HT1080 (cell line): ENCODE measurements at places on chromosomes 2 and 18. TPM values are rescaled to one million over a fixed set of nuclear protein-coding genes. Genes with fewer than 3 reads are reported as not detected.

Gene HMSD
- not detected in 2 replicates for total RNA-seq

Gene FTCDNL1
- 0.43 and 2.0 TPM in 2 replicates for total RNA-seq

Gene NDC80
- total RNA-seq: 46.1 and 46.9 TPM in 2 replicates

Gene WNT6
- total RNA-seq: not detected in 2 replicates

Gene GKN1
- total RNA-seq: not detected in 2 replicates

Gene SULT1C4
- not detected in 2 replicates for total RNA-seq

Gene LAPTM4A
- 21.3 and 36.6 TPM in 2 replicates for total RNA-seq

Gene CDH20
- 0.05 TPM in 1 of 2 replicates, not detected in the other for total RNA-seq

Gene SFTPB
- total RNA-seq: not detected in 2 replicates

Gene FAM124B
- not detected in 2 replicates for total RNA-seq

Gene NFATC1
- total RNA-seq: 0.10 TPM in 1 of 2 replicates, not detected in the other

Gene C2orf92
- total RNA-seq: 1.0 and 1.7 TPM in 2 replicates

Gene RGPD3
- 0.03 TPM in 2 replicates for total RNA-seq

Gene GALNT3
- total RNA-seq: 0.50 TPM in 1 of 2 replicates, not detected in the other

- DNase-seq: no peak
These were observed 19.4 kb upstream of the NCOA1 start for GRCh38 chr2:24471662-24472061.

GRCh38 chr2:113234721-113235346, 43.9 kb downstream of the PAX8 start:
- no peak for DNase-seq

DNA sequence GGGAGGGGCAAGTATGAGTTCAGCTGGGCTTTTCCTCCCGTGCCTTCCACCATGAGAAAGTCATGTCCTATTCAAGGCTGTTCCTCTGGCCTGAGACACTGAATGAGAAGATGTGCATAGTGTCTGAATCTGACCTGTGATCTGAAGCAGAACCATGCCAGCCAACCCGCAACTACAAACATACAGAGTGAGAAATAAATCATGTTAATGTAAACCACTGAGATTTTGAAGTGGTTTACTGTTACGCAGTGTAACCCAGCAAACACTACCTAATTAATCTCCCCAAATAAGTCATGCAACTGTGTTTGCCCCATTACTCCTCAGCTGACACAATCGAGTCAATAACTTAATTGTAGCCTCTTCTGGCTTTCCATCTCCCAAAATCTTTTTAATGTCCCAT, 49.2 kb downstream of the METTL4 start:
- no peak for DNase-seq

- DNase-seq: no peak
These were observed 221.4 kb downstream of the CMPK2 start for GRCh38 chr2:6644261-6644660.

DNA sequence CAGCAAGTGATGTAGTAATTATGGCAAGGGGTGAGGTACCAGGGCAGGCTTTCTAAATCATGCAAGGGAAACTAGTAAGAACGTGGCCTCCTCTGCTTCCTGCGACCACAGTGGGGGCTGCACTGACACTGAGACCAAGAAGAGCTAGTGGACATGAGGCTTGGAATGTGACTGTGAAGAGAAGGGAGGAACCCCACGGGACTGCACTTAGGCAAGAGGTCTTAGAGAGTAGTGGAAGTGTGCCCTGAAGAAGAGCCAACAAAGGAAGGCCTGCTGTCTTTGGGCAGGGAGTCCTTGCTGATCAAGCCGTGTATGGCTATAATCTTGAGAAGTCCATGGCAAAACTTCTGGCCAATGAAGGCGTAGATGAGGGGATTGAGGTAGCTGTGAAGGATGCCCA, 8.9 kb upstream of the RUFY4 start:
- DNase-seq: no peak

GRCh38 chr2:178630581-178630980, 150.3 kb downstream of the PLEKHA3 start:
- no peak for DNase-seq

- DNase-seq: no peak
These were observed 749 bp downstream of the STK25 start for GRCh38 chr2:241507430-241508239.

GRCh38 chr2:150612957-150613710, 125.7 kb upstream of the RND3 start:
- DNase-seq: no peak

- no peak for DNase-seq
These were observed 839 bp upstream of the GPR148 start for GRCh38 chr2:130728007-130728454.

GRCh38 chr2:120669121-120669952, 66.3 kb upstream of the GLI2 start:
- DNase-seq: peak; percentile 54

DNA sequence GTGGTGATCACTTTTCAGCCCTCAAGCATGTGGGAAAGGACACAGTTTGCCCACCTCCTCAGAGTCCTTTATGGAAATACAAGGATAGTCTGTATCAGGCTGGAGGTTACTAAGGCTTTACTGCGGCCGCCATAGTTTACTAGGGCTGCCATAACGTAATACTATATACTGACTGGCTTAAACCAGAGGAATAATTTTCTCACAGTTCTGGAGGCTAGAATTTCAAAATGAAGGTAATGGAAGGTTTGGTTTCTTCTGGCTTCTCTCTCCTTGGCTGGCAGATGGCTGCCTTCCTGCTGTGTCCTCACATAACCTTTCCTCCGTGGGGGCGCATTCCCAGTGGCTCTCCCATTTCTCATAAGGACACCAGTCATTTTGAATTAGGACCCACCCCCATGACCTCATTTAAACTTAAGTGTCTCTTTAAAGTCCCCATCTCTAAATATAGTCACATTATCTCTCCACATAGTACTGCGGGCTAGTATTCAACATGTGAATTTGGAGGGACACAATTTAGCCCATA, 12.5 kb upstream of the ATIC start:
- DNase-seq: no peak

- DNase-seq: no peak
These were observed 73.8 kb downstream of the TGFA start for GRCh38 chr2:70479816-70480215.

DNA sequence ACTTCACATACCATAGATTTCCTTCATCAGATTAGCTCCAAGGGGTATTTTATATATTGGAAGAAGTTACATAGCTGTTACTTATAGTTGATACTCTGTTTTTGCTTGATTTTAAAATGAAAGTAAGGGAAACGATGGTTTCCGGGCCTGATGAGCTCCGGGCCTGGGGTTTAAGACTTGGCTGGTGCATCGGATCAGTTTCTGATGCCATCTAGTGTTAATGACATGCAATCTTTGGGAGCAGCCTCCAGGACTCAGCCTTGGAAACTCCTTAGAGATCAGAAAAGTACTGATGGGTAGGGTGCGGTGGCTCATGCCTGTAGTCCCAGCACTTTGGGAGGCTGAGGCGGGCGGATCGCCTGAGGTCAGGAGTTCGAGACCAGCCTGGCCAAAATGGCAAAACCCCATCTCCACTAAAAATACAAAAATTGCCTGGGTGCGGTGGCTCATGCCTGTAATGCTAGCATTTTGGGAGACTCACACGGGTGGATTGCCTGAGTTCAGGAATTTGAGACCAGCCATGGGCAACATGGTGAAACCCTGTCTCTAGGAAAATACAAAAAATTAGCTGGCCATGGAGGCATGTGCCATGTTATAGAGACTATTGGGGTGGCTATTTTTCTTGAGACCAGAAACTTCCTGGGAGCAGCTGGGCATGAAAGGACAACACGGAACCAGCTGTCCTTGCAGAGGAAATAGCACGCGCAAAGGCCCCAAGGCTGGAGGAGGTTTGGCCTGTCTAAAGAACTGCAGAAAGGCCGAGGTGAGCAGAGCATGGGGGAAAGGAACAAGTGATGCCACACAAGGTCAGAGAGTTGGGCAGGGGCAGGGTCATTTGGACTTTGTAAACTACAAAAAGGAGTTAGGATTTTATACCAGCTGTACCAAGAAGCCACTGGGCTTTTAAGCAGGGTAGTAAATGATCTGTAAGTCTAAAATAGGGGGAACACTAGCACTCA, 46.9 kb upstream of the CNOT11 start:
- DNase-seq: peak; percentile 87

DNA sequence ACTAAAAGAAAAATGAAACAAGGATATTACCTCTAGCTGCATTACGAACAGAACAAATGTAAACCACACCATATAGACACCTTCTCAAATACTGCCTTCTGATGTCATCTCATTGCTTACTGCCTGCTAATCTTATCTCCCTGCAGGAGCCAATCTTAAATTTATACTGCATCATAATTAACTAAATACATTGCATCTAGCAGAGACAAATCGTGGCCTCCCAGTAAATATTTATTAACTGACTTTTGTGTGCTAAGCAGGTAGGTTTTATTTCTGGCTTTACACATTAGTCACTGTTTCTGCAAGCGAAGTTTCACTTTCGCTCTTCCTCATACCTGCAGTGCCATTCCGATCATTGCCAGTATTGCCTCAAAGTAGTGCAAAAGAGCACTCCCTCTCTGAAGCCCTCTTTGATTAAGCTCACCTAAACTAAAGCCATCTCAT, 67.5 kb downstream of the SPATS2L start:
- DNase-seq: peak; percentile 41

- DNase-seq: no peak
These were observed 122.7 kb upstream of the GCFC2 start for GRCh38 chr2:75833386-75833785.

GRCh38 chr2:193463011-193463410, 1268.3 kb upstream of the TMEFF2 start:
- DNase-seq: no peak

GRCh38 chr18:11956371-11957308, 24.7 kb upstream of the IMPA2 start:
- no peak for DNase-seq

DNA sequence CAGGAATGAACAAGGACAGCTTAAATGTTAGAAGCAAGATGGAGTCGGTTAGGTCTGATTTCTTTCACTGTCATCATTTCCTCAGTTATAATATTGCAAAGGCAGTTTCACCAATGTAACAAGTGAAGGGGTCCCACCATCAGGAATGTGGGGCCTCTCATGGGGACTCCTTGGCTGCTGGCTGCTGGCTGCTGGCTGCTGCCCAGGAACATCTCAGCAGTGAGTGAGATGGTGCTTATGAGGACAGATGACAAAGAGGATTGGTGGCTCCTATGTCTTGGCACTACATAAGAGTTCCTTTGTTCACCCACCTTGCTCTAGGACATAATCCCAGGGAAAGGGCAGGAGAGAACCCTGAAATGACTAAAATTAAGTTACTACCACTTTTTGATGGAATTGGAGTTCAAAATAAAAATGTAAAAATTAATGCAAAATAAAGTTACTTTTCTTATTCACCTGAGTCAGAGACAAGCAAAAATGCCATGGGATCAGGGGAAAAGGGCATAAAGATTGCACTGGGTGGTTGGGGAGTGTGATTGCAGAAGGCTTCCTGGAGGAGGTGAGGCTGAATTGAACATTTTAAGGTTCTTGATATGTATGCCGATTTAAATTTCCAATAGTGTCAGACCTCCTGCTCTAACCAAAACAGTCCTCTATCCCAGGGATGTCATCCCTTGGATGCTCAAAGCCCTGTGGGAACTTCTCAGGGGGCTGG, 23.4 kb downstream of the TMEM177 start:
- no peak for DNase-seq

DNA sequence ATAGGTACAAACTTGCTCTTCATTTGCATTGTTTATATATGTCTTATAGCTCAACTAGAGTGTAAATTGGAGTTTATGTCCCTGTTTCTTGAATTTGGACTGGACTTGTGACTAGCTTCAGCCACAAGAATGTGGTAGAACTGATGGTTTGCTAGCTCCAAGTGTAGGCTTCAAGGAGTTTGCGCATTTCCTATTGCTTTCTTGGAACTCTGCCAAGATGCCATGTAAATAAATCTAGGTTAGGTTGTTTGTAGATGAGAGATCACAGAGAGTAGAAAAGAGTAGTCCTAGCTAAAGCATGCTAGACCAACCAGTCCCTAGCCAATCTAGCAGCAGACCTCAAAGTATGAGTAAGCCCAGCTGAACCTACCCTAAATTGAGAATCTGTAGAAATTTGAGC, 183.0 kb upstream of the CYP26B1 start:
- DNase-seq: no peak

GRCh38 chr2:148044322-148044721, 23.4 kb downstream of the MBD5 start:
- peak; percentile 10 for DNase-seq

- DNase-seq: no peak
These were observed at the start of gene STPG4 for GRCh38 chr2:47155091-47155876. Gene STPG4 (minus strand): TSS chr2:47155308. CDS start chr2:47155251, 57 bp downstream.

GRCh38 chr2:112482309-112483041, 519 bp downstream of the TTL start:
- DNase-seq: peak; percentile 29

DNA sequence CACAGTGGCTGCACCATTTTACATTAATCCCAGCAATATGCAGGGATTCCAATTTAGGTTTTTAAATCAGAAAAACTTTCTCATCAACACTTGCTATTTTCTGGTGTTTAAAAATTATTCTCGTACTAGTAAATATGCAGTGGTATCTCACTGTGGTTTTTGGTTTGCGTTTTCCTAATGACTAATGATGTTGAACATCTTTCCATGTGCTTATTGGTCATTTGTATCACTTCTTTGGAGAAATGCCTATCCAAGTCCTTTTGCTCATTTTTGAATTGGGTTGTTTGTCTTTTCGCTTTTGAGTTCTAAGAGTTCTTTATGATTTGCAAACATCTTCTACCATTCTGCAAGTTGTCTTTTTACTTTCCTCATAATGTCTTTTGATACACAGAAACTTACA, 62.1 kb upstream of the TCF7L1 start:
- no peak for DNase-seq

DNA sequence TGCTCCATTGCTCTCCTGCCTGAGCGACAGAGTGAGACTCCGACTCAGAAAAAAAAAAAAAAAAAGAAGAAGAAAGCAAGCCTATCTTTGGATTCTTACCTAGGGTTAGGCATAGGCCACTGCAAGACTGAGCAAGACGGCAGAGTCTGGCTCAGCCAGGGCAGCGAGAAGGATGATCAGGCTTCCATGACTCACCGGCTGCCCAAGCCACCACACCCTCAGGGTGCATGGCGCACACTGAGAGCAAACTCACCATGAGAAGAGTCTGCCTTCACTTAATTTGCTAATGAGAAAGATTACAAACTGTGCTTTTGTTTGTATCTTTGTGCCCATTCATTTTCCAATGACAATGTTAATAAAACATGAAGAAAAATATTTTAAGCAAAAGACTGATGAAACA, 8.2 kb downstream of the FAM110C start:
- peak; percentile 77 for DNase-seq

- no peak for DNase-seq
These were observed 40.8 kb upstream of the ARHGAP15 start for GRCh38 chr2:143088388-143088787.

- DNase-seq: no peak
These were observed 4.5 kb upstream of the DYM start for GRCh38 chr18:49464718-49465598.

DNA sequence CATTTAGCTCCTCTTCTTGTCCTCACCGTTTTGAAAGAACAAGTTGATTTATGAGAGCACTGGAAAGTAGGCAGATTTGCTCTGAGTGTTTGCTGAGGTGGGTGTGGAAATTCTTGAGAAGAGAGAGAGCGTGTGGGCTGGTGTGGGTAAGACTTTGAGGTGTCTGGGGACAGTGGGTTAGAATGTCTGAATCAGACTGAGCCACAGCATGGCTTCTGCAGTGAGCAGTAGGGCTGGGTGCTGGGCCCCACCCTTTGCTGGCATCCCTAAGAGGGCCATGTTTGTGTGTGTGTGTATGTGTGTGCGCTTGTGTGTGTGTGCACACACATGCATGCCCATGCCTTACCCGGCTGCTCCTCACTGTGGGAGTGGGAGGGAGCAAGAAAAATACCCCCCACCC, 63.7 kb downstream of the COPS8 start:
- DNase-seq: no peak
